ENCODE measurements at places on chromosomes 6 and 20.

- DNase-seq = no peak
Observed at GRCh38 chr20:20490673-20491072, 122.8 kb downstream of the INSM1 start.

DNA sequence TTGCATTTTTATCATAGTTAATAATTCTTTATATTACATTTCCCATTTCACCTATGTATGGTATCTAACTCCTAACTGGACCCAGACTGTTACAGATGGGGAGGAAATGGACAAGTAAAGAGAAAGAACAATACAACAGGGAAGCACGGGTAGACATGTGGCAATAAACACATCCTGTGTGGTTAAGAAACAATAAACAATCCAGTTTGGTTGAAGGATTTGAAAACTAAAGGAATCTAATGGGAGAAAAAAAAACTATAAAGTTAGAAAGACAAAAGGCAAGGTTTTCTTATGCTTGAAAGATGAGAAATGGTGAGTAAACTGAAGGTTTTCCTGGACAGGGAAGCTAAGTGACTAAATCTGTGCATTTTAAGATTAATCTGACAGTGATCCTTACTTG lies 34.9 kb upstream of the ALDH8A1 start:
- DNase-seq = no peak

- DNase-seq = no peak
Observed at GRCh38 chr6:34671801-34672656, 24.5 kb downstream of the ILRUN start.

GRCh38 chr6:43196337-43196736 lies 14.3 kb downstream of the CUL9 start:
- DNase-seq = no peak

DNA sequence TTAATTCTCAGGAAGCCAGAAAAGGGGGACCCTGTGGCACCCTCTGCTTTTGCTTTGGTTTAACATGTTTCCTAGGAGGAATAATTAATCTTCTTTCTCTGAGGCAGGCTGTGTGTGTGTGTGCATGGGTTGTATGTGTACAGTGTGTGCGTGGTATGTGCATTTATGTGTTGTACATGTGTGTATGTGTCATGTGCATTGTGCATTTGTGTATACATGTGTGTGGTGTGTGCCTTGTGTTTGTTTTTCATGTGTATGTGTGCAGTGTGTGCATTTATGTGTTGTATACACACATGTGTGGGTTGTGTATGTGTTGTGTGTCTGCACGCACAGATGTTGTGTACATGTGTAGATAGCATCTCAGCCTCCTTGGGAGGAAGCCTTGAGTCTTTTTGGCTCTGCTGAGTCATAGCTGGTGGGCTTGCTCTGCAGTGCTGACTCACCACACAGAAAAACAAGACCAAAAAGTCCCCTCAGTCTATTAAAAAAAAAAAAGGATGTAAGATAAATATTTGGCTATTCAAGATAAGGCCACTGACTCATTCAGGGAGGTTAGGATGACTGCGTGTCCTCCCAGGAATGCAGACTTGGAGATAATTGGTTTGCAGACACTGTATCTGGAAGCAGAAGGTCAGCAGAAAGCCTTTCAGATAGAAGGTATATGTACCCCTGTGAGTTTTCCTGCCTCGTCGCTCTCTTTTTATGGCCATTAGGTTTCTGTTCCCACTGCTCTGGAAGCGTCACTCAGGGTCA lies 58.6 kb downstream of the SYNJ2 start:
- peak; percentile 95 for DNase-seq

DNA sequence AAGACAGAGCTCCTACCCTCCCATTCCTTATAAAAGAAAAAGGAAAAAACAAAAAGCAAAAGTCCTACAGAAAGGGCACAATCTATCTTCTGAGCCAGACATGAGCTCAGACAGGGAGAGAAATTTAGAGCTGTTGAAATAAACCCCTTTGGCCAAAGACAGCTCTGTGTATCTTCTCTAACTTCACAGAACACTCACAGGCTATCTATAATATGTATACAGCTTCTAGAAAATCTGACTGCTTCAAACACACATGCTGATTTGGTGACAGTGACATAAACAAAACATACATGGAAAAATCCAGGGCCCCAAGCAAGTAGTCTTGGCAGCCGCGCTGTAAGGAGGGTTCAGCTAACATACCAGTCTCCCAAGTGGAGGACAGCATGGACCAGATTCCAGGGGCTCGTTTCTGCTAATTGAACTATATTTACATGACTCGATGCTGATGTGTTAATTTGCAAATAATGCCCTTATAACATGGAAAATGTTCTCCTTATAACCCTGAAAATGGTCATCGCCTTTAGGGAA lies 37.0 kb downstream of the MTFR2 start:
- DNase-seq = no peak

GRCh38 chr6:21049572-21049971 lies 515.3 kb downstream of the CDKAL1 start:
- DNase-seq = no peak

- DNase-seq = no peak
Observed at GRCh38 chr6:146498309-146498708, 45.3 kb upstream of the RAB32 start.

DNA sequence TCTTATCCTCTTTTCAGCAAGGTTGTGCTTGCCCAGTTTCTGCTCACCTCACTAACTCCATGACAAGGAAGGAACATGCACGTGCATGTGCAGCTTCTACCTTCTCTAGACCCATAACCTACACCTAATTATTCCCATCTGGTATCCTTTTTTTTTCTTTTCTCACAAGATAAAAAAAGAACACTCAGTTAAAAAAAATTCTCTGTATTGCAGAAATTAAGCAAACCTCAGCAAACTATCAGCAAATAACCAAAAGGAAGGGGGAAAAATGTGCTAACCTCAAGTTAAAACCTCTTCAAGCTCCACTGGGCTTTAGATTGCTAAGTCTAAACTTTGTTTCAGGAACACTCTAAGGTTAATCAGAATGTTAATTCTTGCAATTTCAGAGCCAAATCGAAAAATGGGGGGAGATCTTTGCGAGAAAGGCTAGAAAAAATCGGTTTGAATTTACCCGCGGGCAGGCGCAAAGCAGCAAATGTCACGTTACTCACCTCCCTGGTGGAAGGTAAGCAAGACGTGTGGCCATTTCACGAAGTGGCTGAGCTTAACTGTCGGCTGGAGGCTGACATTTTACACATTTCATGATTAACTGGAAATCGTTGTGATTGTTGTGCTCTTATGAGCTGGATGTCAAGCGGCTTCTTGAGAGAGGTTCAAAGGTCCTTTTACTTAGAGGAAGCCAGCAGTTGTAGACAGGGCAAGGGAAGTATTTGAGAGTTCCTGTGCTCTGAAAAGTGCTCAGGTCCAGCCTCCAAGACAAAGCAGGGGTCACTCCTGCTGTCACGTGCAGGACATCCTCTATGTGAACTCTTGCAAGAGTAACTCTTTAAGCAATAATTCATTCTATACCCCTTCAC lies 19.1 kb downstream of the TFAP2B start:
- no peak for DNase-seq

- DNase-seq = no peak
Observed at GRCh38 chr6:107536180-107536961, 46.5 kb downstream of the SOBP start.

DNA sequence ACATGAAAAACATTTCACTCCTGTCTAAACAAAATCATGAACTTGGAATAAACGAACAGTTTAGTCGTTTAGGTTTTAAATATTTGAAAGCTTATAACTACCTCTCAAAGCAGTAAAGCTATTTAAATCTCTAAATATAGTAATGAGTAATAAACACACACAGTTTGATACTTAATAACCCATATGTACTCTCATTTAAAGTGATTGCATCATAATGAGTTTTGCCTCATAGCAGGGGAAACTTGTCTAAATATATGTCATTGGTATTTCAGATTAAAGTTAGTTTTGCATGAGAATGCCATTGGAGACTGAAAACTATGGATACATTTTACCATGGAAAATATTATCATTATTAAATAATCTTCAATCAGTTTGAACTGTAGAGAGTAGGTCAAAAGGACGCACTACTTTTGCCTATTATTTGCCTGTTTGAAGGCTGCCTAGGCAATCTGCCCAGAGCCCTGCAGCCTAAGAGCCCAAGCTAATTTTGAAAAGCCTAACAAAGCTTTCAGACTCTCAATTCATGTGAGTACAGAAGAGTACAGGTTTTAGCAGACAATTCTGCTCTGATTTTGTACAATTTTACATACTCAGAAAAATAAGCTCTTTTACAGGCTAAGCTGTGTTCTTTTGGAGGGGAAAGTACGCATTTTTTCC lies 632.8 kb downstream of the HACE1 start:
- no peak for DNase-seq

- no peak for DNase-seq
Observed at GRCh38 chr6:39380837-39381549, 58.5 kb upstream of the KCNK16 start.

DNA sequence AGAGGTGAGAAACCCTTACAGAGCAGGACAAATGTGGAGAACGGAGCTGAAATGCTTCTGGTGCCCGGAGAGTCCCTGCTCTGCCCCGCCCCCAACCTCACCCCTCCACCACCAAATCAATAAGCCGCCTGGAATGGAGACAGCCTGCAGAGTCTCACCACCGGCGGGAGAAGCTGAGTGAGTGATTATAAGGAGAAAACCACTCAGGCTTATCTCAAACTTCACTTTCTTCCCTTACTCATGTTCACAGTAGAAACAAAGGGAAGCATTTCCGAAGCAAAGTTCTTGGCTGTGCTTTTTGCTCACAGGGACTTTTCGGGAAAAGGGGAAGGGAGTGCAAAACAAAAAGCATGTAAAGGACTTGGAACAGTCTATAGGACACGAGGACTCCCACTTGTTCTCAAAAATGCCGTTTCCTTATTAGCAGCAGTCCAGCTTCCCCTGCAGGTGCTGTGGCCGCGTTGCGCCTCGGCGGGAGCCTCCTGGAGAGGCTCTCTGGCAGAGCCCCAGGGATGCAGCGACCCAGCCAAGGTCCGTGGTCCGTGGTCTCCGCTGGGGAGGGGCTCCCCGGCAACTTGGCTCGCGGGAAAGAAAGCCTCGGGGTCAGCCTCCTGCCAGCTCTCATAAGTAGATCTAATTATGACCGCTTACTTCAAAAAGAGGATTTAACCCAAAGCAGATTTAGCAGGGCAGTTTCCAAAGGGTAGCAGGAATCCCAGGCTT lies 64.8 kb upstream of the TMEM30A start:
- no peak for DNase-seq

DNA sequence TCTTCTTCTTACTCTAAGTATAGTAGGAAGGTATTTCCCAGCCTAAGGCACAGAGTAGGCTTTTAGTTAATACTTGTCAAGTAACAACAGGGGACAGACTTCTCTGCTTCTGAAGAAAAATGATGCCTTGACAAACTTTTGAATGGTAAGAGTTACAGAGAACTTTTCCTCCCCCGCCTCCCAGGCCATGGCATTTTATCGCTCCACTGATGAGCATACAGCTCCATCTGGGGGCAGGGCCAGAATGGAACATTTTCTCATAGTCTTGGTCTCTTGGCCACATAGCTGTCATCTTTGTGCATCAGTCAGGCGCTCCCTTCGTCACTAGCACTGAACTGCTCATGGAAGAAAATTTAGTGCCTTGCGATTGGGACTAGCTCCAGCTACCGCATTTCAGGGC lies 1066.8 kb upstream of the CITED2 start:
- peak; percentile 41 for DNase-seq

DNA sequence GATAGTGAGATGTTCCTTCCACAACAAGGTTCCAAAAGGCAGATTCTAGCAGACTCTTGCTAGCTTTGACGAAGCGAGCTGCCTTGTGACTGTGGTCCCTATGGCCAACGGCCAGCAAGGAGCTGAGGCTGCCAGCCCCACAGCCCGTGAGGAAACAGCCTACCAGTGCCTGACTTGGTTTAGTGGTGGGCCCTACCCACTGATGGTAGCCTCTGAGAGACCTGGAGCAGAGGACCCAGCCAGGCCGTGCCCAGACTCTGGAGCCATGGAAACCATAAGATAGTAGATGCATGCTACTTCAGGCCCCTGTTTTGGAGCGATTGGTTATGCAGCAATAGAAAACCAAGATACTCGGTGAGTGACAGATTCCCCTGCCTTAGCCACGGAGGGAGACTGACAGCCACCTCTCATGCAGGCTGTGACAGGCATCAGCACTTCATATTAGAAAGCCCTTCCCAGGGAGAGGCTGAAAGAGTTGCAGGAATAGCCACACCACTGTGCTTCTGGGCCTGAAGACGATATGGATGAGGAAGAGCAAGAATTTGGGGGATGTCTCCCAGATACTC lies 19.2 kb downstream of the PSMG4 start:
- no peak for DNase-seq

GRCh38 chr6:5472571-5472970 lies 211.3 kb downstream of the FARS2 start:
- no peak for DNase-seq

GRCh38 chr6:122677406-122677805 lies 67.2 kb downstream of the PKIB start:
- DNase-seq = no peak

GRCh38 chr6:44989391-44989790 lies 338.7 kb upstream of the RUNX2 start:
- no peak for DNase-seq

GRCh38 chr6:106546691-106547414 lies 82.4 kb downstream of the RTN4IP1 start:
- DNase-seq = peak; percentile 41

DNA sequence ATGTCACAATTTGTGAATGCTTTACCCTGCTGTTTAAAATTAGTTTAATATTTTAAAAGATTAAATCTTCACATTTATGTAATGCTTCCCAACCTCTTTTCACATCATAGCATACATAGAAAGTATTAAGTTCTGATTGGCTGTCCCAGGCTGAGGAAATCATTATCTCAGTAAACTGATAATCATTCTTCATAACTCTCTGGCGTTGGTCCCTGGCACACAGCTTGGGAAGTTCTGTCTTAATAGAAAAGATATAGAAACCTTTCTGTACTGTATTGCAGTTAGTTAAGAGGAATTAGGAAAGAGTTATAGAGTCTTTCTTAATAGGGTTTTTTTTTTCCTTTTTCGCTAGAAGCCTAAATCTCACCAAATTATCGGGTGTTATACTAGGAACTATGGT lies 85.4 kb downstream of the CBFA2T2 start:
- DNase-seq = no peak

DNA sequence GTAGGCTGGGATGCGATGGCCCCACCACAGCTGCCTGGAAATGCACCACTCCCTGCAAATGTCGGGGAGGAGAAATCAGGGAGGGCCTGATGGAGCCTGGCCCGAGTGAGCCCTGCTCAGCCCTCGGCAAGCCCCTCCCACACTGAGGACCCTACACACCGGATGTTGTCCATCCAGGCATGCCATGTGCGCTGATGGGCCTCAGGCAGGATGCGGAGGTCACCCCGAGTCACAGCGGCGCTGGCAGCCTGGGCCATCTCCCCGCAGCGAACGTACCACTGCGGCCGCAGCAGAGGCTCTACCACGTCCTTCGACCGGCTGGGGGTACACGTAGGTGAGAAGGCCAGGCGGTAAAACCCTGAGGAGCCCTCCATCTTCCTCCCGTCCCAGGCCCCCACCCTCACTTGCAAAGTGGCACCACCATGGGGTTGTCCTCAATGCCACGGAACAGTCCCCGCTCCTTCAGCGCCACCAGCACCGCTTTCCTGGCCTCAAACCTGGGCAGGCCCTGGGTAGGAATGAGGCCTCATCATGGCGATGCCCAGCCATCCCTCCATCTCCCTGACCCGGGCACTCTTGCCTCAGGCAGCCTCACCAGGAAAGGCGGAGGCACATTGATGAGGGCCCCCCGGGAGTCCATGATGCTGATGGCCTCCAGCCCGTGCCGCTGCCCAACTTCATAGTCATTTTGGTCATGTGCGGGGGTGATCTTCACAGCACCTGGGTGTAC lies 5.2 kb upstream of the VWA7 start:
- no peak for DNase-seq
